ENCODE measurements at places on chromosomes 7 and 10.

- DNase-seq = no peak
These were observed 62.7 kb downstream of the DNAJC12 start for GRCh38 chr10:67775279-67775678.

GRCh38 chr10:114021154-114021553, 22.5 kb upstream of the ADRB1 start:
- no peak for DNase-seq

GRCh38 chr7:46468753-46469356, 547.8 kb upstream of the IGFBP3 start:
- DNase-seq = no peak

DNA sequence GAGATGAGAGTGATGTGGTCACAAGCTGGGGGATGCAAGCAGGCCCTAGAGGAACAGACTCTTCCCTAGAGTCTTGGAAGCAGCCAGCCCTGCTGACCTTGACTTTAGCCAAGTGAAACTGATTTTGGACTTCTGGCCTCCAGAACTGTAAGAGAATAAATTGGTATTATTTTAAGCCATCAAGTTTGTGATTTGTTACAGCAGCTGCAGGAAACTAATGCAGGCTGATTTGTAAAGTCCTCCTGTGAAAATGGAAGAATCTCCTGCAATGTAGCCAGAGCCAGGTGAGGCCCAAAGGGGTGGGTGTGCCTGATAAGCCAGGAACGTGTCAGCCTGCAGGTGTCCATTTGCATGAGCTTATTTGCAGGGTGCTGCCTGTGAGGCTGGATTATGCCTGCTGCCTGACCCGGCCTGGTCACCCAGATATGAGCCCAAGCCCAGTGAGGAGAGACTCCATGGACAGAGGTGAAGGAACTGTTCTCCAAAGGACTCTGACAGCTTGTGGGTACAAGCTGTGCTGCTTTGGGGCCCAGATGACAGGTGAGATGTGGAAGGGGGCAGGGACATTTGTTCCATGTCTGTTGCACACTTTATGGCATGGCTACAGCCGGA, 24.6 kb upstream of the PLEKHA1 start:
- no peak for DNase-seq

DNA sequence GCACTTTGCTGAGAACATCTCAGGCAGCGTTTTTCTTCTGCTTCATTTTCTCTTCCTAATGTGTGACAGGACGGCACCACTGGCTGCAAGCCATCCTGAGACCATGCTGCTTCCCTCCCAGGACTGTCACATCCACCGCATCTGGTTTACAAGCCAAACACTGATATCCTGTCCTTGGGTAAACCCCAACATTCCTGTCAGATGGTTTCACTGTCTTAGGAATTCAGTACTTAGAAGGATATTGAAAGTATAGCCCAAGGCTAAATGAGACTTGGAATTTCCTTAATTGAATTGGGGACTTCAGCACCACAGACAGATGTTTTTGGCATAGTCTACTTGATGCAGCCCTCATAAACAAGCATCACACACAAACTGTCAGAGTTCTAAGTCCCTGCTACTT, 74.2 kb upstream of the PLXNA4 start:
- DNase-seq = no peak

GRCh38 chr7:33601101-33601500, 304.2 kb upstream of the BMPER start:
- DNase-seq = no peak

GRCh38 chr10:101797403-101798059, 14.3 kb upstream of the NPM3 start:
- DNase-seq = no peak

DNA sequence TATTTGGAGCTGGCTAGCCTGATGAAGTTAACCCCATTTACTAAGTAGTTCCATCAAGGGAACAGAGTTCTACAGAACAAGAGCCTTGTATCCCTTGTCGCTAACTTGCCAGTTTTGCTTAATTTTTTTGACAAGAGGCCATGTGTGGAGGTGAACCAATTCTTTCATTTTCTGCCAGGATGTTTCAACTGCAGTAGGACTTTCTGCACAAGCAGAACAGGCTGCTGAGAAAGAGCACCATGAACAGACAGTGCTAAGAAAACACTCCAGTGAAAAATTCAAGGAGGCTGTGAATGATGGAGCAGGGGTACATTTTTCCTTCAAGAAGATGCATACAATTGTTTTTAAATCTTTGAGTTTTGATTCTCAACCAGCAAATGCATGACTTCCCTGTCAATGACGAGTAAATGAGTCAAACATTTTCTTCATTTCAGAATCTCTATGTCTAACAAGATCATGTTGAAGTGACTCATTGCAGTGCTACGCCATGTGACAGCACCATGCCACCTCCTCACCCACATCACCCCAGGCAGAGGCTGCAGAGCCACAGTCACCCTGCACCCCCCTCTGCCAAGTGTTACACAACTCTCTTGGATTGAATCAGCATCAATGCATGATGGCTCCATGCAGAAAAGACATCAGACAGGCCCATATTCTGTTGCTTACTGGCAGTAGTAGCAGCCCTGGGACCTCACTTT, 193.1 kb downstream of the COBL start:
- no peak for DNase-seq

Measured in HuH-7 (cell line).